Activated gamma-delta T cell treated with anti-CD3 and anti-CD28 coated beads, Interleukin-2, amount 50 U/mL, for 16 hours (primary cell): ENCODE measurements at places on chromosomes 2 and 18.

- DNase-seq: no peak
These were observed 360.2 kb downstream of the SETBP1 start for GRCh38 chr18:45040879-45041278.

DNA sequence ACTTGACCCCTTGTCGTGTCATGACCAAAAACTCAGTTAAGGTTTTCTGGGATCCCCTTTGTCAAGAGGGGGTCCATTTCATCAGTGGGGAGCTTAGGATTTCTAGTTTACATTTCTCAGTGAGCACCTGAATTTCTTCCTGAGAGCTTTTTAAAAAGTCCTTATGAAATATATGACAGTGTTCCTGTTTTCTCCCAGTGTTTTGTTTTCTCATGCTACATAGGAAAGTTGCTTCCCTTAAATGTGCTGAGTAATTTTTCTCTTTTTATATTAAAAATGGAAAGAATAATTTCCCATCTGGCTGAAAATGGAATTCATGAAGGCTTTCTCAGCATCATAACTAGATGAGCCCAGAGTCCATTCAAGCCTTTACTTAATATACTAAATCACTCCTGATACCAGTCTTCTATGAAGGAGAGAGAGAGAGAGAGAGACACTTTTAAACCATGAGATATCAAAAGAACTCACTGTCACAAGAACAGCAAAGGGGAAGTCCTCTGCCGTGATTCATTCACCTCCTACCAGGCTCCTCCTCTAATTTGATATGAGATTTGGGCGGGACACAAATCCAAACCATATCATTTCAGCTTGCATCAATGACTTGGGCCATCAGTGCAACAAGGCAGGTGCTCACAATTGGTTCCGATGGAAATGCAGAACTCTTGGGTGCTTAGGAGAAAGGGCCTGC, 61.1 kb downstream of the XRCC5 start:
- no peak for DNase-seq

DNA sequence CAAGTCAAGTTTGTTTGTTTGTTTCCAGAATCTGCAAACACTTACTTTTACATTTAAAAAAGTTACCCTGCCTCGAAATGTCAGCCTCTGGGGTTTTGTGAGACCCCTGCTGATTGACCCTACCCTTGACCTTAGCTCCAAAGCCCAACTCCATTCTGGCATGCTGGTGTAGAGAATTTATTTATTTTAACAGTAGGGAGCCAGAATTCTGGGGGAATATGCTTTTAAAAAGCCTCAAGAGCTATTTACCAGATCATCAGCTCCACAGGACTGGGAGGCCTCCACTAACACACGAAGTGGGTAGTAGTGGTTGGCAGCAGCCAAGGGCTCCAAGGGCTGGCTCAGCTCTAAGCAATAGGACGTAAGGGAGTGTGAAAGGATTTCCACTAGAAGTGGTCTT, 23.2 kb upstream of the GREB1L start:
- DNase-seq: no peak

- DNase-seq: no peak
These were observed 24.1 kb downstream of the ACSL3 start for GRCh38 chr2:222884805-222885424.

DNA sequence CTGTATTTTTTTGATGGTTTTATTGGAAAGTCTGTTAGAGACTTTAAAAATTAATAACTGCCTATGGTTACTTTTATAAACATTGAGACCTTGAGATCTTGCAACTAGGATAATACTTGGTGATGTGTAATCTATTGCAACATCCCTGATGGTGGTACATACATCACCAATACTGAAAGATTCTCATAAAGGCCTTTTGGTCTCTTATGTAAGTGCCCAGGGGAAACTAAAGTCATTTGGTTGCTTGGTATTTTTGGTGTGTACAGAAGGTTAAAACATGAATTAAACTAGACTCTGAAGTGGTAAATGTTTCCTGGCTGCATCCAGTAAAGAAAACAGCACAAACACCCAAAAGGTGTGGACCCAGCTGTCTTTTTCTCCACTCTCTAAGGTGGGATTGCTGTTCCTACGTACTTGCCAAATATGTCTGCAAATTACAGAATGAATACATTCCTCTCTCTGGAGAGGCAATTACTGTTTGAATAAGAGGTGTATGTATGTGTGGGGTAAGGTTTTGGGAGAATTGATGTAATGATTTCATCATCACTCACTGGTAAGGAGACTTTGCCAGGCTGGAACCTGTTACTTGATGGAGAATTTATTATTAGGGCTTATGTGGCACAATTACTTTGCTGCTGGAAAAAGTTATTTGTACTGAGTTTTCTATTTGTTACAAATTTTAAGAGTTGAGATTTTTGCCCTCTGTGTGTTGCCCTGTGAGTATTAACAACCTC, 3.6 kb downstream of the B3GNT2 start:
- no peak for DNase-seq

- no peak for DNase-seq
These were observed 109.1 kb upstream of the GLI2 start for GRCh38 chr2:120626566-120626965.
